Gastrocnemius medialis (tissue), 4 donors: ENCODE measurements at places on chromosomes 7 and 10. TPM values are rescaled to one million over a fixed set of nuclear protein-coding genes. Genes with fewer than 3 reads are reported as not detected.

DNA sequence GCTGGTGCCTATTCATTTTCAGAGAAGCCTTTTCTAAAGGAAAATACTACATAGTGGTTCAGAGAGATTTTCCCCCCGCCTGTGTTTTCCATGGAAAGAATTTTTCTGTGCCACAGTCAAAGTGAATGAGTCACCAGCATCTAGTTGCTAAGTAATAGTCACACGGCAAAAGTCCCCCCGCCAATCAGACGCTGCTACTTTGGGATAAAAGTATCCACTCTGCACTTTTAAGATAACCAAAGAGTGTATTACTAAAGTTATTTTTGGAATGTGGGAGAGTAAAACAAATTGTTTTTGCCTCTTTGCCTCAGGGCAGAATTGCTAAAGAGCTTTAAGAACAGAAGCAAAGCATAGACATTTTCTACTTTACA, 23.5 kb downstream of the ABLIM1 start:
- DNase-seq = no peak

DNA sequence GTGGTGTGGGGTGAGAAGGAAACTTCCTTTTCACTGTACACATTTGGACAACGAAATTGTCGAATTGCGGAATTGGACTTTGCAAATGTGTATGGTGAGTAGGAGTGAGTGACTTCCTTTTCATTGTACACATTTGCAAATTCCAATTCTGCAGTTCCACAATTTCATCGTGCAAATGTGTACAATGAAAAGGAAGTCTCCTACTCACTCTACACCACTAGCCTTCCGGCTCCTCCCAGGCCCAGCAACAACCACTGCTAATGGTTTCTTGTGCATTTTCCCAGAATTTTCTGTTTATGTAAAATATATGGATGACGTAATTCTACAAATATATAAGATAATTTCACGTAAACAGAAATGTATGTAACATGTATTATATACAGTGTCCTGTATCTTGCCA, 118.5 kb downstream of the ARL4A start:
- DNase-seq = no peak

DNA sequence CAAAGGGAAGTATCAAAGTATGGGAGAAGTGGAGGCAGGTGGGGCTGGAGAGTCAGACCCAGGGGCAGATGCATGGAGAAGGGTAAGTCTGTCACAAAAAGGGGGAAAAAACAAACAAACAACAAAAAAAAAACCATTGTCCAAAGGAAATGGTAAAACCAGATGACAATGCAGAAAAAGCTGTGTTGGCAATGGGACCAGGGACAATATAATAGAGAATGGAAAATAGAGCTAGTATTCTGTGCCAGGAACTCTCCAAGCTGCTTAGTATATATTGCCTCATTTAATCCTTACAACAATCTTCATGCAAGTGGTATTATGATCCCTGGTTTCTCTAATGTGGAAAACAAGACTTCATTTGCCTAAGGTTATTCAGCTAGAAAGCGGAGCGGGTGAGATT, 13.1 kb upstream of the KDM7A start:
- no peak for DNase-seq

- no peak for DNase-seq
Observed at GRCh38 chr7:121298831-121299239, 30.0 kb upstream of the WNT16 start.

GRCh38 chr10:46001187-46001756, 29.0 kb downstream of the TIMM23 start:
- no peak for DNase-seq

- DNase-seq = no peak
Observed at GRCh38 chr10:89887830-89888229, 186.4 kb downstream of the KIF20B start.

DNA sequence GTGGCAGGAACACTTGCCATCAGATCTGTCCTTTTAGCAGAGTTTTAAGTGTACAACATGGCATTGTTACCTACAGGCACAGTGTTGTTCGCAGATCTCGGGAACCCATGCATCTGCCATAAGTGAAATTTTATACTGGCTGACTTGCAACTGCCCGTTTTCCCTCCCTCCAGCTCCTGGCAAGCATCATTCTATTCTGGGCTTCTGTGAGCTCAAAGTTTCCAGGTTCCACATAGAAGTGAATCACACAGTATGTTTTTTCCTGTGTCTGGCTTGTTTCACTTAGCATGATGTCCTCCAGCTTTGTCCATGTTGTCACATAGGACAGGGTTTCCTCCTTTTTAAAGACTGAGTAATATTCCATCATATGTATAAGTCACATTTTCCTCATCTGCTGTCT, 56.6 kb downstream of the C10orf143 start:
- no peak for DNase-seq

DNA sequence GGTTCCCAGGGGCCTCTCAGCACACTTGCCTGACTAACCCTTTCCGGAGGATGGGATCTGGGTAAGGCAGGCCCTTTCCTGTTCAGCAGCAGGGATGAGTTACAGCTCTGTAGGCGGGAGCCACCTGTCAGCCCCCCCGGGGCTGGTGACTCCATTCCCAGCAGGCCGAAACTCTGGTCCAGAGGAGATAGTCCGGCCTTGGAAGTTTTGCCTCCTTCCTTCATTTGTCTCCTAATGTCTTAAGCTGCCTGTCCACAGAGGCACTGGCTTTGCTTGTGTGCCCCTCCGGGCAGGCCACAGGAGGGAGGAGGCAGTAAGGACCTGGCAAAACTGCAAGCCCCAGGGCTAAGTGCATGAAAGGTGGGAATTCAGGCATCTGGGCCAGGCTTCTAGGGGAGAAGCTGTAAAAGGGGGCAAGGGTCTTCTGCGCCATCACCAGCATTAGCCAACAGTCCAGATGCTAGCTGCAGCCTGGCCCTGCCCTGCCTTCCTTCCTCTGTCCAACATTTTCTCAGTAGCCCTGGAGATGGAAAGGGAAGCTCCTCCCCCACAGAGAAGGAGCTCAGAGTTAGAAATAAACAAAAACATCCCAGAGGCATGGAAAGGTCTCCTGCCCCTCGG, 1.2 kb downstream of the ADIRF start:
- peak; percentile 26 for DNase-seq

DNA sequence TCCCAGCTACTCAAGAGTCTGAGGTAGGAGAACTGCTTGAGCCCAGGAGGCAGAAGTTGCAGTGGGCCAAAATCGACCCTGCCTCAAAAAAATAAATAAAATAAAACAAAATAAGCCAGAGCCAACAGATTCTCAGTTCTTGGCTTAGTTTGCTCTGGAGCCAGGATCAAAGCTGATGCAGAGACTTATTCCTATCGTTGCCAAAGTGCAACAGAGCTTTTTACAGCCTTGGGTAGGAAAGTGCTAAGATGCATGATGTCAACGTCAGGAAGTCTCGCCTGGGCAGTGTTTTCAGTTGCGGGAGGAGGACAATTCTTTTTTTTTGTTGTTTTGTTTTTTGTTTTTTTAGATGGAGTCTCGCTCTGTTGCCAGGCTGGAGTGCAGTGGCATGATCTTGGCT, 43.8 kb upstream of the CYTH3 start:
- no peak for DNase-seq

The CDC14C gene
- total RNA-seq = not detected

The GPRIN2 gene
- total RNA-seq = not detected
